ENCODE measurements at places on chromosomes 16 and 17.

- H3K27ac ChIP-seq: no peak overlapping the region
- peak overlapping the region; percentile 96 for H3K4me3 ChIP-seq
- H3K4me1 ChIP-seq: peaks cover 19% of the 10 kb centered on the region
- no peaks in the 10 kb centered on the region for H3K27me3 ChIP-seq
- no peak for DNase-seq
Measured at GRCh38 chr17:81509972-81510784, 2.4 kb downstream of the ACTG1 start.

- DNase-seq: peak; percentile 90
- H3K27ac ChIP-seq: peak within 1 kb of the TSS; percentile 97
- H3K27me3 ChIP-seq: no peaks in the 10 kb centered on the region
- peaks cover 18% of the 10 kb centered on the region for H3K4me1 ChIP-seq
Measured at GRCh38 chr16:11255737-11256660, at the start of gene SOCS1. Gene SOCS1, minus strand, starts transcription at chr16:11256204. Its CDS starts 726 bp downstream, at chr16:11255478.

DNA sequence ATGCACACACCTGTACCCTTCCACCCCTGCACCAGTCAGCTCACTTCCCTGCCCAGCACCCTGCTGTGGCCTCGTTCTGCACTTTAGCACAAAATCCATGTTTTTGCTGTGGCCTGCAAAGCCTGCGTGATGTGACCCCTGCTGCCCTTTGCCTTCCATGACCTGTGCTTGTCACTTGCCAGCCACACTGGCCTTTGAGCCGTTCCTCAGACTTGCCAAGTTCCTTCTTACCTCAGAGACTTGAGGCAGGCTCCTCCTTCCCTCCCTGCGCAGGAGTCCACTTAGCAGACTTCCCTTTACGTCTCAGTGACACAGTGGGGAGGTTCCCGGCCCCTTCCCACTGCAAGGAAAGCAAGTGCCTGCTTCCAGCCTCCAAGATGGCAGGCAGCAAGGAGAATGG is 134.7 kb downstream of the SNX29 start:
- no peak overlapping the region for H3K27ac ChIP-seq
- H3K27me3 ChIP-seq: no peaks in the 10 kb centered on the region

GRCh38 chr17:79183293-79184158 is 108.9 kb downstream of the ENGASE start:
- no peaks in the 10 kb centered on the region for H3K27me3 ChIP-seq
- no peak overlapping the region for H3K27ac ChIP-seq
- peak; percentile 37 for DNase-seq
- H3K4me1 ChIP-seq: peaks cover 5% of the 10 kb centered on the region

DNA sequence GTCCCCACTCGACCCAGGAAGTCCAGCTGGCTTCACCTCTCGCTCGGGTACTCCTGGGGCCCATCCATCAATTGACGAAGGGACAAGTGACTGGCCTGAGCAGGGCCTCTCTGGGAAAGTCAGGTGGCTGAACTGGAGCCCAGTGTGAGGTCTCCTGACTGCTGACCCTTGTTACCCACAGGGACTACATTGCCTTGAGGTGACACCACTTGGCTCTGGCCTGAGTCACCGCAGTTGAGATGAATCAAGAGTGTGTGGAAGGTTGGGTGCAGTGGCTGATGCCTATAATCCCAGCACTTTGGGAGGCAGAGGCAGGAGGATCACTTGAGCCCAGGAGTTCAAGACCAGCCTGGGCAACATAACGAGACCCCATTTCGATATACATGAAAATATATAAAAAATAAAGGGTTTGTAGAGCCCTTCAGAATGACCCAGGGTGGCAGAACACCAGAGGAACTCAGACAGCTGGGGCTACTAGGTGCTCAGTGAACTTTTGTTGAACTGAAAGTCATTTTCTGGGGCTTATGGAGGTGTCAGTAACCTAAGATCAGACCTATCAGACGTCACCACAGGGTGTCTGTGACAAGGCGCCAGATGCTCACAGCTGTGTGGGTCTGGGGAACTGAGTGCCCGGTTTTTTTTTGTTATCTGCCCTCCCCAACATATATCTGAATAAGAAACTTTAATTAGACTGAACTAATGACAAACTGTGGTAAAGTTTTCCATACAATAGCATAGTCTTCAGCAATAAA is 14.8 kb upstream of the ZFP90 start:
- H3K36me3 ChIP-seq: no peaks in the 10 kb centered on the region
- H3K4me1 ChIP-seq: no peaks in the 10 kb centered on the region
- no peak for DNase-seq
- no peaks in the 10 kb centered on the region for H3K27me3 ChIP-seq
- no peak overlapping the region for H3K27ac ChIP-seq

GRCh38 chr17:2336852-2337543 is at the start of gene SGSM2:
Gene SGSM2, plus strand, starts transcription at chr17:2337501. Its CDS starts 188 bp downstream, at chr17:2337689.
- H3K36me3 ChIP-seq: no peaks in the 10 kb centered on the region
- peak within 1 kb of the TSS; percentile 83 for H3K4me3 ChIP-seq
- H3K4me1 ChIP-seq: peaks cover 11% of the 10 kb centered on the region
- H3K27ac ChIP-seq: peak within 1 kb of the TSS; percentile 84
- peak; percentile 55 for DNase-seq

DNA sequence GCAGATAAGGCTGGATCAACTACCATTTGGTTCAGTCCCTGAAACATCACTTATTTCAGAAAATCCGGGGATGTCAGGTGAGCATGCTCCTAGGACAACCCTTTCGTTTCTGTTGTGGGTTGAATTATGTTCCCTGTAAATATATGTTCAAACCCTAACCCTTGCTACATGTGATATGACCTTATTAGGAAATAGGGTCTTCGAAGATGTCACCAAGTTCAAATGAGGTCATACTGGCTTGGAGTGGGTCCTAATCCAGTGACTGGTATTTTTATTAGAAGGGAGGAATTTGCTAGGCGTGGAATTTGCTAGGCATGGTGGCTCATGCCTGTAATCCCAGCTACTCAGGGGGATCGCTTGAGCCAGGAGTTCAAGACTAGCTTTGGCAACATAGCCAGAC is 21.3 kb downstream of the SNX20 start:
- DNase-seq: no peak
- H3K4me1 ChIP-seq: no peaks in the 10 kb centered on the region
- H3K27me3 ChIP-seq: no peaks in the 10 kb centered on the region
- H3K4me3 ChIP-seq: no peak overlapping the region
- H3K36me3 ChIP-seq: no peaks in the 10 kb centered on the region
- no peak overlapping the region for H3K27ac ChIP-seq

GRCh38 chr16:52496051-52496876 is 50.7 kb downstream of the TOX3 start:
- H3K27ac ChIP-seq: no peak overlapping the region
- H3K4me1 ChIP-seq: no peaks in the 10 kb centered on the region
- DNase-seq: no peak
- no peaks in the 10 kb centered on the region for H3K27me3 ChIP-seq
- H3K36me3 ChIP-seq: no peaks in the 10 kb centered on the region

DNA sequence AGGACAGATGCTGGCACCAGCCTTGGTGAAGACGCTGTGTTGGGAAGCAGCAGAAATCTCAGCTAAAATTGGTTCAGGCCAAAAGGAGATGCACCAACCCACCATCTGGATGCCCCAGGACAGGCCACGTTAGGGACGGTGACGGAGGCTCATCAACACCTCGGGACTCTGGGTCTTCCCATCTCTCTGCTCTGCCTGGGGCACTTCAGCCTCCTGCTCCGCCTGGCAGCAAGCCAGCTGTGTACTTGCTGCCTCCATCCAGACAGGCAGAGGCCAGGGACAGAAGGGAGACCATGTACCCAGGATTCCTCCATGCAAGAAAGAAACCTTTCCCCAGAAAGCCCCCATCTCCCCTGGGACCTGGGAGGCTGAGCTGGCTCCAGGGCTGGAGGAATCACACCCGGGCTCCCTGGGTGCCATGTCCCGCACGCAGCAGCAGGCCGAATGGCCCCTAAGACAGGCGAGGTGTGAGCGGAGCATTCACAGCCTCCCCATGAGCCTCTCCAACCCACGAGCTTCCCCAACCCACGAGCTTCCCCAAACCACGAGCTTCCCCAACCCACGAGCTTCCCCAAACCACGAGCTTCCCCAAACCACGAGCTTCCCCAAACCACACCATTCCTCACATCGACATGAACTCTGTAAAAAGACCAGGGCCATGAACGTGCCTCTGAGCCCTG is 274.5 kb downstream of the C16orf95 start:
- no peak for DNase-seq
- peak overlapping the region; percentile 23 for H3K27ac ChIP-seq
- no peak overlapping the region for H3K4me3 ChIP-seq
- H3K4me1 ChIP-seq: peaks cover 15% of the 10 kb centered on the region

- H3K4me1 ChIP-seq: no peaks in the 10 kb centered on the region
- H3K36me3 ChIP-seq: no peaks in the 10 kb centered on the region
- H3K27me3 ChIP-seq: no peaks in the 10 kb centered on the region
- no peak overlapping the region for H3K27ac ChIP-seq
Measured at GRCh38 chr16:64522548-64522947, 599.3 kb downstream of the CDH11 start.

DNA sequence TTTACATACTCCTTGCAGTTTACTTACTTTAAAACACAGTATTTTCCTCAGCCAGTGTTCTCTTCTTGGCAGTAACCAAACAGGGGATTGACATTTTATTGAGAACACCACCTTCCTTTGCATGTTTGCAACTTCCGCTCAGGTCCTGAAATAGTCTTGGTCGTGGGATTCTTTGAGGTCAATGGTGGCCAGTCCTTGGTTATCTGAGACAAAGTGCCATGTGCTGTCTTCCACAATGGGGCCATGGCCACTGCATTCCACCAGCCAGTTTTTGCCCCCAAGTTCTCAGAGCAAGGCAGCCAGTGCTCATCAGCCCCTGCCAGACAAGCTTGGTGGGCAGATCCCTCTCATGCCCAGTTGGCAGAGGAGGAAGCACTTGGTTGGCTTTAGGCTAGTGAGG is 22.9 kb downstream of the CMTM4 start:
- H3K4me1 ChIP-seq: no peaks in the 10 kb centered on the region
- H3K4me3 ChIP-seq: no peak overlapping the region
- H3K27ac ChIP-seq: no peak overlapping the region
- H3K36me3 ChIP-seq: no peaks in the 10 kb centered on the region
- DNase-seq: no peak

GRCh38 chr16:12081048-12081404 is 104.5 kb downstream of the SNX29 start:
- H3K4me3 ChIP-seq: no peak overlapping the region
- H3K27me3 ChIP-seq: no peaks in the 10 kb centered on the region
- no peak for DNase-seq
- no peaks in the 10 kb centered on the region for H3K36me3 ChIP-seq
- H3K4me1 ChIP-seq: no peaks in the 10 kb centered on the region

- peak; percentile 61 for DNase-seq
- H3K4me1 ChIP-seq: peaks cover 20% of the 10 kb centered on the region
Measured at GRCh38 chr17:72110942-72111318, 9.9 kb upstream of the SOX9 start.

GRCh38 chr17:27944546-27945332 is 51.6 kb upstream of the LYRM9 start:
- no peak overlapping the region for H3K4me3 ChIP-seq
- no peaks in the 10 kb centered on the region for H3K36me3 ChIP-seq
- no peaks in the 10 kb centered on the region for H3K4me1 ChIP-seq
- H3K27ac ChIP-seq: no peak overlapping the region

GRCh38 chr17:5533486-5534315 is 47.3 kb downstream of the MIS12 start:
- no peaks in the 10 kb centered on the region for H3K36me3 ChIP-seq
- DNase-seq: no peak
- H3K27ac ChIP-seq: no peak overlapping the region
- no peaks in the 10 kb centered on the region for H3K27me3 ChIP-seq

DNA sequence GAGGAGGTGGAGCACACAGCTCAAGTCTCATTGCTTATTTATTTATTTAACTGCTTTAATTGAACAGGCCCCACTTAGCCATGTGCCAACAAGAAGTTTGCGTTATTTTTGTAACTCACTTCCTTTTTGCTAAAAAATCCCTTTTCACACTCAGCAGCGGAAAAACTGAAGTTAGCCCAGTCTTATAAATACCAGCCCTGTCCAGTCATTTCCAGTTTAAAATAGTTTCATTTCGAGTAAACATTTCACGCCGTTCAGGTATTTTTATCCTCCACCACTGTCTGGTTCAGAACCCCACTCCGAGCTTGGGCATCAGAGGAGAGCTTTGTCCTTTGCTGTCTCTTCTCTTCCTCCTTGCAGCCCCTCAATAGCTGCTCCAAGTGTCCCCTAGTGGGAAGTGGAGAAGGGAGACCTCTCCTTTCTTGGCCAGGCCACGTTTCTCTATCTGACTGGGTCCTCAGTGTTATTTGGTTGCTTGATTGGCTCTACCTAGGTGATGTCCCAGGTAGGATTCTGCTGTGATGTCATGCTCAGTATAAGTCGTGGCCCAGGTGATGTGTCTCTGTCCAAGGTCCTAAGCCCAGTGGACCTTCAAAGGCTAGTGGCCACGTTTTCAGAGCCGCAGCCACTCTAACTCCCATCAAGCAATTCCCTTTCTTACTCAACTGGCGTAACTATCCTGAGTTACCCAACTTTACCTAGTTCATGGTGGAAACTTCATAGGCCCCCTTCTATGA is 53.0 kb upstream of the GAS7 start:
- no peaks in the 10 kb centered on the region for H3K27me3 ChIP-seq
- DNase-seq: no peak
- no peak overlapping the region for H3K4me3 ChIP-seq
- H3K4me1 ChIP-seq: no peaks in the 10 kb centered on the region
- no peak overlapping the region for H3K27ac ChIP-seq

DNA sequence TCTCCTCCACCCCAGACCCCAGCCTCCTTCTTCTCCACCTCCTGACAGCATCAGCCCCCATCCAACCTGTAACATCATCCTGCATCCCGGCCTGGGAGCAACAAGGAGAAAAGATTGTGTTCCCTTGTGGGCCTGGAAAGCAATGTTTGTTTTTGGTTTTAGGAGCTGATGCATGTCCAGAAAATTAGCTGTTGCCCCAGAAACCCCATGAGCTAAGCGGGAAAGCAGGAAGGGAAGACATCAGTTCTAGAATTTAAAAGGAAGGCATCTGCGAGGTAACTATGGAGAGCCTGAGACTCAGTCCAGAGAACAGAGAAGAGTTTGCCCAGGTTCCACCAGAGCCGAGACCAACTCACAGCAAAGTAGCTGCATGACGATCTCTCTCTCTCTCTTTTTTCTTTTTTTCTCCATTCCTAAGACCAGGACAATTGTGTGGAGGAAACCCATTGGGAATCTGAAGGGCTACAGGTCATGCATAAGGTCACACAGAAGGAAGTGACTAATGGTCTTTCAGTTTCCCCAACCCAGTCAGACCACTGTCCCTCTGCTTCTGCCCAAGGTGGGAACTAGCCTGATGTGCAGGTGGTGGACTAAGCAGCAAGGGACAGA is 124.4 kb downstream of the SLC39A11 start:
- DNase-seq: no peak
- no peak overlapping the region for H3K4me3 ChIP-seq
- H3K36me3 ChIP-seq: no peaks in the 10 kb centered on the region
- H3K27ac ChIP-seq: no peak overlapping the region
- no peaks in the 10 kb centered on the region for H3K4me1 ChIP-seq

DNA sequence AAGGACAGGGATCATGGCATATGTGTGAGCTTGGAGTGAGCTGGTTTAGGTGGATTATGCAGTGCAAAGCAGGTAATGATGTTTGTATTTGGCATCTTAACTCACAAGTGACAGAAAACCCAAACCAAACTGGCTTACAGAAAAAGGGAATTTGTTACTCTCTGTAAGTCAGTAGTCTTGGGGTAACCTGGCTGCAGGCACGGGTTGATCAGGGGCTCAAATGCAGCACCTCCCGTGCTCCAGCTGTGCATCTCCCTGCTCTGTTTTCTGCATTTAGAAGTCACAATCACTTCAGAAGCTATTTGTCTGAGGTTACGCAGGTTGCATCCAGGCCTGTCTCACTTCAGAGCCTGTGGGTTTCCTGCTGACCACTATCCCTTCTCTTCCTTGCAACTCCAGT is 354.3 kb downstream of the CPPED1 start:
- no peaks in the 10 kb centered on the region for H3K36me3 ChIP-seq
- H3K4me1 ChIP-seq: no peaks in the 10 kb centered on the region
- no peak overlapping the region for H3K4me3 ChIP-seq
- no peaks in the 10 kb centered on the region for H3K27me3 ChIP-seq
- H3K27ac ChIP-seq: no peak overlapping the region
- no peak for DNase-seq
